ENCODE measurements at places on chromosomes 13 and 19.

GRCh38 chr13:98752467-98753290, at the start of gene SLC15A1:
Gene SLC15A1 (minus strand): TSS chr13:98752672. CDS start chr13:98752598, 74 bp downstream.
- DNase-seq = no peak

- no peak for DNase-seq
These were observed 18.3 kb downstream of the KCNN1 start for GRCh38 chr19:17985037-17985818.

DNA sequence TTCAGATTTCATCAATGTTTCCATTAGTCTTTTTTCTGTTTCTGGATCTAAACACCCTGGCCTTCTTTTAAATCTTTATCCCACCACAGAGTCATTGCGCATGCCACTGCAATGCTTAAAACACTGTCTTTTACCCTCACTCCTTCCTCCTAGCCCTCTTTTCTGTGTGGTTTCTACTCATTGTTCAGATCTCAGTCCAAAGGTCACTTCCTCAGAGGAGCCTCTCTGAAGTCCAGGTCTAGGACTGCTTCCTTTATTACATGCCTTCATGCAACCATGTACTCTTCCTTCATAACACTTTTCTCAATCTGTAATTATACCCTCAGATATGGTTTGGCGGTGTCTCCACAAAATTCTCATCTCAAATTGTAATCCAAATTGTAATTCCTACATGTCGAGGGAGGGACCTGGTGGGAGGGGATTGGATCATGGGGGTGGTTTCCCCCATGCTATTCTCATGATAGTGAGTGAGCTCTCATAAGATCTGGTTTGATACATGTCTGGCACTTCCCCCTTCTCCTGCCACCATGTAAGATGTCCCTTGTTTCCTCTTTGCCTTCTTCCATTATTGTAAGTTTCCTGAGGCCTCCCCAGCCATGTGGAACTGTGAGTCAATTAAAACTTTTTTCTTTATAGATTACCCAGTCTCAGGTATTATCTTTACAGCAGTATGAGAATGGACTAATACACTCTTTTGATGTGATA, 808.9 kb downstream of the DIAPH3 start:
- DNase-seq = no peak

DNA sequence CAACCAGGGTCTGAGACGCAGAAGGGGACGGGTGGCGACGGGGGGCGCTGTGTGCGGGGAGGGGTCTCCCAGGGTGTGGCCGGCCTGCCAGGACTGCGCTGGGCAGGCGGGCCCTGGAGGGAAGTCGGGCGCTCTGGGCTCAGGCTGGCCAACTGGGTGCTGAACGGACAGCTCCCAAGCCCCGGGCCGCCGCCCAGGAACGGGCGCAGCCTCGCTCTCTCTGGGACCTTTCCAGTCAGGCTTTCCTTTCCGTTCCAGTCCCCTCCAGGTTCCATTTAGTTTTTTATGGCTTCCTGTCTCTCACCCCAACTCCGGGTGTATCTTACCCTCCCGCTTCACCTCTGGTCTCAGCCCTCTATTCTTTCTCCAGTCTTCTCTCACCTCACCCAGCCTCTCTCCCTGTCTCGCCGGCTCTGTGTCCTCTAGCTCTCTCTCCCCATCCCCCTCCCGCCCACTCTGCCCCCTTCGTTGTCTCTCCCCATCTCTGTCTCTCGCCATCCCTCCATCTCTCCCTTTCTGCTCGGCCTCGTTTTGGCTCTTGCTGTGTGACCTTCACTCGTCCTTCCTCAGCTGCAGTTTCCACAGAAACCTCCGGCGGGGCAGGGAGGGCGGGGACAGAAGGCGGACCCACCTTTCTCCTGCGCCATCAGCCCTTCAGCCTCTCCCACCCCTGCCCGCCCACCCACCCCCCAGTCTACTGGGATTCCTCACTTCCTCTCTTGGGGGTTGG, 3.3 kb upstream of the ATP1A3 start:
- DNase-seq = peak; percentile 21

- no peak for DNase-seq
These were observed 1.6 kb downstream of the CYSLTR2 start for GRCh38 chr13:48655291-48655690.

DNA sequence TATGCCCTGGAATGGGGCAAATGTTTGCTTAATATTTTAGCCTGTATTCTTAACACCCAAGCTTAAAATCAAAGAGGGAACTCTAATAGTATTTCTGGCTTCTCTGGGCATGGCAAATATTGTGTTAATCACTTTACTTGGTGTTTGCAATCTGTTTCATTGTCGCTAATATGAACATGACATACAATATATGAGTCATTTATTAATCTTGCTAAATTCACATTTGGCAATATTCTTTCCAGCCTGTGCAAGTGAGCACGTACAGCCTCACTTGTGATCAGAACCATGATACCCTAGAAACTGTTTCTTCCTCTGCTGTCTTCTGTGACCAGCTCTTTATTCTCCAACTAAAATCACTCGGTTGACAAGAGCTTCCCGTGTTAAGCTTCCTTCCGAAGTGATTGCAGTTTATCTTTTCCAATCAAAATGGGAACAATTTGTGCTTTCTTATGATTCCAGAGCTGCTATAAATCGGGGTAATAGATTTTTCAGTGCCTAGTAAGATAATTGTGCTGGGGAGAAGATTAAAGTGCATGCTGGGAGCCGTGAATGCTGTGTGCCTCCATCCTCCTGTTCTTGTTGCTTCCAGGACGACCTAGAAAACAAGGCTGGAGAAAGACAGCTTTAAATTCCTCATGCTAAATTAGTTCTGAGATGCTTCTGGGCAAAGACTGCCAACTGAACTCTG, 153.0 kb upstream of the TMTC4 start:
- no peak for DNase-seq

GRCh38 chr13:108924541-108924940, 295.1 kb downstream of the MYO16 start:
- DNase-seq = no peak

GRCh38 chr19:41913538-41914423, 14.5 kb downstream of the ERFL start:
- no peak for DNase-seq

- no peak for DNase-seq
These were observed 6.5 kb upstream of the S1PR4 start for GRCh38 chr19:3171894-3172672.

- no peak for DNase-seq
These were observed 4.8 kb upstream of the SERP2 start for GRCh38 chr13:44368599-44369368.

- no peak for DNase-seq
These were observed 113.5 kb upstream of the PABPC3 start for GRCh38 chr13:24982333-24982999.

GRCh38 chr13:90414691-90415596, 932.5 kb upstream of the MIR17HG start:
- DNase-seq = no peak

DNA sequence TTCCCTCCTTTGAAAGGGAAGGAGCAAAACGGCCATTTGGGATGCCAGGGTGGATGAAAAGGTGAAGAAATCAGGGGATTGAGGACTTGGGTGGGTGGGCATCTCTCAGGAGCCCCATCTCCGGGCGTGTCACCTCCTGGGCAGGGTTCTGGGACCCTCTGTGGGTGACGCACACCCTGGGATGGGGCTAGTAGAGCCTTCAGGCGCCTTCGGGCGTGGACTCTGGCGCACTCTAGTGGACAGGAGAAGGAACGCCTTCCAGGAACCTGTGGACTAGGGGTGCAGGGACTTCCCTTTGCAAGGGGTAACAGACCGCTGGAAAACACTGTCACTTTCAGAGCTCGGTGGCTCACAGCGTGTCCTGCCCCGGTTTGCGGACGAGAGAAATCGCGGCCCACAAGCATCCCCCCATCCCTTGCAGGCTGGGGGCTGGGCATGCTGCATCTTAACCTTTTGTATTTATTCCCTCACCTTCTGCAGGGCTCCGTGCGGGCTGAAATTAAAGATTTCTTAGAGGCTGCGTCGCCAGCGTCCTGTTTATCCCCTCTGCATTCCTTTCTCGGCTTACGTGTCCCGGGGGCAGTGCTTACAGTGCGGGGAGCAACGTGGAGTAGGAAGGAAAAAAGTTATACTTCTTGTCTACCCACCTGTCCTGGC, 15.2 kb upstream of the S1PR4 start:
- peak; percentile 79 for DNase-seq

DNA sequence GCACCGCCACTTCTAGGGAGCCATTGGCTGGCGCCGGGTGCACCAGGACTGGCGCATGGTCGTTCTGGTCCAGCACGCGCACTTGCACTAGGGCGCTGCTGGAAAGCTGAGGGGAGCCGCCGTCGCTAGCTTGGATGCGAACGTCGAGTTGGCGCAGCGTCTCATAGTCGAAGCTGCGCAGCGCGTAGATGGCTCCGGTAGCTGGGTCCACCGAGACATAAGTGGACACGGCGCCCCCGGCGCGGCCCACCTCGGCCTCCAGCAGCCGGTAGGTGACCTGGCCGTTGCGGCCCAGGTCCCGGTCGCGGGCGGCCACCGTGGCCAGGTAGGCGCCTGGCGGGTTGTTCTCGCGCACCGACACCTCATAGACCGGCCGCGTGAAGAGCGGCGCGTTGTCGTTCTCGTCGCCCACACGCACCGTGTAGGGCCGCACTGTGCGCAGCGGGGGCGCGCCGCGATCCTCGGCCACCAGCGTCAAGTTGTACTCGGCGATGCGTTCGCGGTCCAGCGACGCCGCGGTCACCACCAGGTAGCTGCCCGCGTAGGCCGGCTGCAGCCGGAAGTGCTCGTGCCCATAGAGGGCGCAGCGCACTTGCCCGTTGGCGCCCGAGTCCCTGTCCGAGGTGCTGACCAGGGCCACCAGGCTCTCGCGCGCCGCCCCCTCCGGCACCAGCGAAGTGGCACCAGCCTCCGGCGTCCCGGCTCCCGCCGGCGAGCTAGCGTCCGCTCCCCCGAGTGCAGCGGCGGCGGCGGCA, 1.7 kb downstream of the PCDH8 start:
- DNase-seq = peak; percentile 46

DNA sequence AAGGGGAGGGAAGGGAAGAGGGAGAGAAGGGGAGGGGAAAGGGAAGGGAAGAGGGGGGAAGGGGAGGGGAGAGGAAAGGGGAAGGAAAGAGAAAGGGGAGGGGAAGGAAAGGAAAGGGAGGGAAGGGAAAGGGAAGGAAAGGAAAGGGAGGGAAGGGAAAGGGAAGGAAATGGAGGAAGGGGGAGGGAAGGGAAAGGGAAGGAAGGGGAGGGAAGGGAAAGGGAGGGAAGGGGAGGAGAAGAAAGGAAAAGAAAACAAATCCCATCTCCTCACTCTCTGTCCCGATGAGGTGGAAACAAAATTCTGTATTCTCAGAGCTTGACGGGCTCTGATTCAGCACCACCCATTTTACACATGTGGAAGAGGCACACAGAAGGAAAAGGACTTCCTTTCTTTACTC, 51.4 kb upstream of the SIN3B start:
- DNase-seq = no peak

DNA sequence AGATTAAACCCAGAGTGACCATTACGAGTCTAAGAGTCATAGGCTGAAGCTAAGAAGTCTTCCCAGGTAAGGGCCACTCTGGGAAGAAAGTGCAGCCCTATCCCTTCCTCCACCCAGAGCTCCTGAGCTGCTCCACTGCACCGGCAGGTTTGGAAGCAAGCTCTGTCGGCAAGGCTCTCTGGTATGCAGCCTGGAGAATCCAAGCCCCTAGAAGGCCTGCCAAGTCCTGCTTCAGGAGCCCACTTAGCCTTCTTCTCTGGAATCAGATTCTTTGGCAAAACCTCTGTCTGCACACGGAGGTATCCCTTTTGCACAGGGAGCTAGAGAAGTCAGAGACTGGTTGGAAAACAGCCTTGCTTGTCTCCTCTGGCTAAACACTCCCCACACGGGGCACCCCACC, 58.5 kb downstream of the CEBPG start:
- DNase-seq = no peak

- DNase-seq = no peak
These were observed 193.7 kb downstream of the RFC3 start for GRCh38 chr13:34011552-34012085.

- DNase-seq = no peak
These were observed 20.1 kb downstream of the SLC27A1 start for GRCh38 chr19:17490411-17490810.

DNA sequence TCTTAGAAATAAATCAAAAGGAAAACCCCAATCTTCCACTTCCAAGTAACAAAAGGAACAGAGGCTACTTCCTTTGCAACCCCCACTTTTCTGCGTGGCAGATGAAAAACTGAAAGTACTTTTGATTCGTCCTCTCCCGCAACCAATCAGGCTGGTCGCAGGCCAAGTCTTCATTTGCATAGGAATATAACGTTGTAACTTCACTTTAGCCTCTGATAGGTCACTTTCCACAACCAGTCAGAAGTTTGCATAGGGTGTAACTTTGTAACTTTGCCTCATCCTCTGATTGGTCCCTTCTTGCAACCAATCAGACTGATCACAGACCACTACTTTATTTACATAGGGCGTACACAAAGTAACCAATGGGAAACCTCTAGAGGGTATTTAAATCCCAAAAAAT, 37.2 kb downstream of the TGDS start:
- DNase-seq = peak; percentile 19

GRCh38 chr19:10523135-10523636, 5.9 kb upstream of the S1PR5 start:
- no peak for DNase-seq

- DNase-seq = no peak
These were observed 3.4 kb downstream of the DNMT1 start for GRCh38 chr19:10191347-10191746.

- DNase-seq = no peak
These were observed 335.7 kb downstream of the RFC3 start for GRCh38 chr13:34153428-34154180.

- no peak for DNase-seq
These were observed 655 bp upstream of the S1PR5 start for GRCh38 chr19:10517760-10518443.

- peak; percentile 10 for DNase-seq
These were observed 17.0 kb upstream of the TMEM255B start for GRCh38 chr13:113742000-113742441.

- no peak for DNase-seq
These were observed 13.3 kb downstream of the ZNF560 start for GRCh38 chr19:9485140-9485539.

GRCh38 chr13:109395014-109395413, 391.4 kb downstream of the IRS2 start:
- DNase-seq = no peak

DNA sequence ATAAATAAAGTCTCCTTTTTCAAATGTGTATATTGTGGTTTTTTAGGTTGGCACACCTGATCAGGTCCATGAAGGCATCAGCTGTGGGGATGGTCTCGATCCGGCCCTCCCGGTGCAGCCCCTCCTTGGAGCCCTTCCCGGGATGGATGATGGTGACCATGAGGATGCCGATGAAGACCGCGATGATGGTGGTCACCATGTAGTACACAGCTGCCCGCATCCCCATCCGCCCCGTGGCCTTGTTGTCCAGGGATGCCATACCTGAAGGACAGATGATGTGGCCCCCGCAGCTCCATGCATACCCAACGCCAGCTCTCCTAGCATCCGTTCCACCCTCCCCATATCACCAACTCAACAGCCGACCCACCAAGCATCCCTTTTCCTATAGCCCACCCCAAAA, 11.4 kb downstream of the SLC1A6 start:
- no peak for DNase-seq

GRCh38 chr19:1421958-1422305, 14.5 kb downstream of the DAZAP1 start:
- no peak for DNase-seq

GRCh38 chr13:114114006-114114640, 18.3 kb downstream of the RASA3 start:
- DNase-seq = no peak

GRCh38 chr13:47798194-47798593, 202.9 kb downstream of the SUCLA2 start:
- no peak for DNase-seq

Measured in activated CD4-positive, alpha-beta T cell treated with anti-CD3 and anti-CD28 coated beads, Interleukin-2, amount 50 U/mL, for 16 hours (primary cell).